ELR (cell line): ENCODE measurements at places on chromosomes 5 and 9.

DNA sequence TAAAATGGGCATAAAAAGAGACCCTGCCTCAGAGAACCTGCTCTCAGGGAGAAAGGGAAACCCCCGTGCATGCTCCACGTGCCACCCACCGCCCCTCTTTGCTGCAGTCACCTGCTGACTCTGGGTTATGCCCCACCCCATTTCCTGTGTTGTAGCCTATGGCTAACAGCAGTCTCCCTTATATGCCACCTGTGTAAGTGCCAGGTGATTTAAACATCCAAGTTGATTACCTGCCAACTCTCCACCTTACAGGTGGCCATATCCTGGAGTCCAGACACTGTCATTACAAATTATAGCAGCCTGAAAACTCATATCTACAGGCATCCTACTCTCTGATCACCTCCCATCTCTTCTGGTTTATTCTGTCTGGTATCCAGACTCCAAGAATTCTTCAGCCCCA, 242.6 kb downstream of the HSPA4 start:
- no peak for DNase-seq

DNA sequence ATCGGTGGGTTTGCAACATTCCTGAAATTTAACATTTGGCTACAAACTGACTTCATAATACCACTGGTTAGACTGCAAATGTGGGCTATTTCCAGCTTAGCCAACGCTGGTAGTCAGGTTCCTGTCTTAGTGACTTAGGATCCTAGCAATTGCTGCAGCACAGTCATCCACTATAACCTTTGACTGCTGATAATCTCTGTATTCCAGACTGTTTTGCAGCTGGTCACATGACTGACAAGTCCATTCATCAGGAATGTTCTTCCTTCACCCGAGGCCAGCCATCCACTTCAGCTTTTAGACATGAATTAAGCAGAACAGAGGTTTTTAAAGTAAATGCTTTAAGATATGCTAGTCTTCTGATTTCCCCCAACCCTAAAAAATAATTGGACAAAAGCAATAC, 425.9 kb upstream of the MPDZ start:
- no peak for DNase-seq

DNA sequence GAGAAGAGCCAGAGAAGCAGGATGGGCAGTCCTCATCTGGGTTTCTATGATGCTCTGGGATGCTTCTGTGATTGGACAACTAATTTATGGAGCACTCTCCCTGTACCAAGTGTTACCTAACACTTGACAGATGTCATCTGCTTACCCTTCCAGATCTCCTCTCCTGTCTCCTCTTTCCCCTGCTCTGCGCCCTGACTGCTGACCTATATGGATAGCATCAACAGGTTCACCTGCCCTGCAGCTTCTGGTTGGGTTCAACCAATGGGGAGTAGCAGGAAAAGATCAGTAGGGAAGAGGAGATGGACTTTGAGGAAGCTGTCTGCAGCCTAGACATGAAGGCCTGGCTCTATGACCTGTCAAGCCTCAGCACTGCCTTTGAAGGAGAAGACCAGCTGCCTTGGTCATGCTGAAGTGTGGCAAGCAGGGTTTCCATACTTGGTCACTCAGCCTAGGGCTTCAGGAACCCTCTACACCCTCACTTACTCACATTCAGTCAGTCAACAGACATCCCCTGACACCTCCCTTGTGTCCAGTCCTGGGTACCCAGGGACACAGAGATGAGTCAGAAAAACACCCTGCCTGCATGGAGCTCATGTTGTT, 11.3 kb upstream of the P4HA2 start:
- DNase-seq, result no peak

- no peak for DNase-seq
Measured at GRCh38 chr9:111919875-111920274, 23.3 kb downstream of the UGCG start.

- DNase-seq, result no peak
Measured at GRCh38 chr5:7779019-7780005, 71.6 kb downstream of the CFAP90 start.

- DNase-seq, result no peak
Measured at GRCh38 chr9:87771316-87772006, 45.5 kb downstream of the CTSL start.

GRCh38 chr9:108073823-108074222, 584.3 kb upstream of the KLF4 start:
- DNase-seq, result no peak
